ENCODE measurements at places on chromosomes 7 and 10.

DNA sequence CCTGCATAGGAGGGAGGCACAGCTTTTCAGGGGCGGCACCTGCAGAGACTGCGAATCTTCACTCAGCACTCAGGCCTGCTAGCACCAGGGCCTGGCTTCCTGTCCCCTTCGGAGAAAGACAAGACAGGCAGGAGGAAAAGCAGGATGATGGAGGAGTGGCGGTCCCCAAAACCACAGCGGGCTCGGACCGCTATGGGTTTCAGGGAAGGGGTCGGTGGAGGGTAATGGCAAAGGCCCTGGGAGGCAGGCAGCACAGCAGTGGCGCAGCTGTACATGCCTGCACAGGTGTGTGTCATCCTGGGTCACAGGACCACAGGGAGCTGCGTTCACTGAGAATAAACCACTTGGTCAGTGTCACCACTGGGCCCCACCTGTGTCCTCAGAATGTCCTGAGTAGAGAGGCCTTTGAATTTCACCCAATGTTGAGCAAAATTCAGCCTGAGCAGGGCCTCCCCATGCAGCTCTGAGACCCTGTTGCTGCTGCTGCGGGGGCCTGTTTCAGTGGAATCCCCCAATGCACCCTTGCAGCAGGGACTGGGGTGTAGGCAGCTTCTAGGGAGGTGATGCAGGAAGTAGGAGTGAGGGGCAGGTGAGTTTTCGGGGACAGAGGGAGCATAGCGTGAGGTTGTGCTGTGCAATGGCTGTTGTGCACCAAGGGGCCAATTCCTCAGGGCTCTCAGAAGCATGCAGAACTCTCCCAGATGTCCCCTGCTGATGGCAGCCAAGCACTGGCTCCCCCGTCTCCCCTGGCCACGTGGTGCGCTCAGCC, 90.6 kb upstream of the PPP2R2D start:
- no peak for DNase-seq

DNA sequence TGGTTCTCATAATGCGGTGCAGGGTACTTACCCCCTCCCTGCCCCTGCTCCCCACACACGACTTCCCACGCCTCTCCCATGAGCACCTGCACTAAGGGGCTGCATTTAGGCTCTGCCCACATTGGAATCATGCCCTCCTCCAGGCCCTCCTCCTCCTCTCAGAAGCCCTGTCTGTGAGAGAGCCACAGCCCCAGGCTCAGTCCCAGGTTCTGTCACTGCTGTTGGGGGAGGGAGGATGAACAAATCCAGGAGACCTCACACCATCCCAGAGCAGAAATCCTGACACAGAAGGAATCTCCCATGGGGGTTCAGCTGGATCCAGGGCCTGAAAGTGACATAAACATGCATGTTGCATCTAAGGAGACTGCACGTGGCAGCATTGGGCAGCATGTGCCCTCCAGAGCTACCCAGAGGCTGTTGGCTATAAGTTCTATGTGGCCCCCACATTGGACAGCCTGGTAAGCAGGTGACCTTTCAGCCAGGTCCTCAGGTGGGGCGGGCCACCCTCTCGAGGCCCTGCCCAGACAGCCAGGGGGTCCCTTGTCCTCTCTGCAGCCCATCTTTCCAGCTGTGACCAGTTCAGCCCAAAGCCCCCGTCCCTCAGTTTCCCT, 1.6 kb upstream of the PILRA start:
- DNase-seq: no peak

DNA sequence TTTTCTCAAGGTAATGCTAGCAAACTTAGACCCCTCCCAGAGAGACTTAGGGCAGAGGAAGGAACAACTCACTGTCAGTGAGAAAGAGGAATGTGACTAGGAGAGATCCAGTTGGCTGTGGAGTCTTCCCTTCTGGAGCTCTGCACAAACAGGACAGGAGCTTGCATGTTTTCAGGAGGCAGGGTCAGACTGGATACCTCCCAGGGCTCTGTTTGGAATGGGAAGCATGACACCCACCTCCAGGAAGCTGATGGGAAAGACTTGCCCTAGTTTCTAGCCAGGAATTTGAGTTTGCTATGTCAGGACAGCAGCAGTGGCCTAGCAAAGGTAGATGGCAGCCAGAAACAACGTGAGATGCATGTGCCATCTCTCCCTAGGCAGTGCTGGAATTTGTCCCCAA, 40.6 kb downstream of the GHRHR start:
- no peak for DNase-seq

DNA sequence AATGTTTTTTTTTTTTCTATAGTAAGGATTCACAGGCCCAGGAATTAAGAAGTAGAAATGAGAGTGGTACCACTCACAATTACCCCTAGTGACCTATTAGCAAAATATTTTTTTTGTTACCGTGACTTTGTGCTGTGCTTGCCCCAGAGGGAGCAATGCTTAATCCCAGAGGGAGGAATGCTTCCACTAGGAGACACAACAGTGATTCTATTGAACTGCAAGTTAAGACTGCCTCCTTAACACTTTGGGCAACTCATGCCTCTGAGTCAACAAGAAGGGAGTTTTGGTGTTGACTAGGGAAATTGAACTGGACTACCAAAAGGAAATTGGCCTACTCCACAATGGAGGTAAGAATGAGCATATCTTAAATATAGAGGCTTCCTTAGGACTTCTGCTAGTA, 17.2 kb upstream of the MEOX2 start:
- no peak for DNase-seq

DNA sequence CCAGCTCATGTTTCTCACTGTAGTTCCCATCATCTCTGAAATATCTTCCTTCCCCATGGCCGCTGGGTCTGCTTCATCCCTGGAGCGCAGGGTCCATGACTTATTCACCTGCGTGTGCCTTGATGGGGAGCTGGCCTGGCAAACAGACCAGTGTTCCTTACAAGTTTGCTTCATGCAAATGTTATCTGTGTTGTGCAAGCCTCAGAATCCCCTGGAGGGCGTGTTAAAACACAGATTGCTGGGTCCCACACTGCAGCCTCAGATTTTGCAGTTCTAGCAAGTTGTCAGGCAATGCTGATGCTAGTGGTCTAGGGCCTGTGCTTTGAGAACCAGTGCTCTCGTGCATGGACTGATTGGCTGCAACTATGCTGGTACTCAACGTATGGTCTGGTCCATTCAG, 7.2 kb upstream of the DMBT1 start:
- DNase-seq: no peak

- DNase-seq: no peak
Observed at GRCh38 chr7:153515359-153515758, 536.8 kb upstream of the DPP6 start.

- DNase-seq: no peak
Observed at GRCh38 chr10:123391275-123392028, 237.2 kb downstream of the BUB3 start.

GRCh38 chr10:100325158-100325557, 4.9 kb downstream of the PKD2L1 start:
- DNase-seq: no peak

DNA sequence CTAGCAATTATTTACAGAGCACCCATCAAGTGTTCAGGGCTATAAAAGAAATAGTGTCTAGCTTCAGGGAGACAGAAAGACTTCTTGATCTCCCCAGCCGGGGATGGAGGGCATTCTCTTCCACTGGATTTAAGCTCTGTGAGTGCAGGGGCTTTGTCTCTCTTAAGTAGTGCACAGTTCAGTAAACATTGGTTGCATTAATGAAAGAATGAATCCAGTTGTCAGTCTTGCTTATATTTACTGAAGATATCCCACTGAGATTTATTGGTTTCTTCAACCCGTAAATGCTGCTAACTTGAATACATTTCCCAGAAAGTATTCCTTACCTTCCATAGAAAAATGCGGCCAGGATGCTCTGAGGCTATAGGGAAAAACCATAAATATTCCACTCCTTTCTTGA, 41.9 kb downstream of the AUTS2 start:
- no peak for DNase-seq

DNA sequence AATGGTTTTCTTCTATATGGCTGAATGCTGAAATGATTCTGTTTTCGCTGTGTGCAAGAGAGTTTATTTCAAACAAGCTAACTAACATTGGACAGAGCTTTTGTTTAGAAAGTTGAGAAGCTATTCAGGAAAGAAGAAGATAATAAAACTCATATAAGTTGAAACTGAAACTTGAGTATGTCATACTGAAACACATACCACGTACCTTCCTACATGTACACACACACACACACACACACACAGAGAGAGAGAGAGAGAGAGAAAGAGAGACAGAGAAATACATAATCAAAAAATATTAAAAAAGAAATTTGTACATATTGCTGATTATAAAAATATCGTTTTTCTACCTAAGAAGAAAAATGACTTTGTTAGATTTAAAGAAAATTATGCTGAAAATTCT, 561.9 kb upstream of the KCND2 start:
- DNase-seq: no peak

- DNase-seq: no peak
Observed at GRCh38 chr10:45377858-45378257, 3.8 kb downstream of the ALOX5 start.

GRCh38 chr10:37680243-37680683, 177.1 kb downstream of the ZNF248 start:
- DNase-seq: no peak

GRCh38 chr7:103715376-103716120, 269.5 kb upstream of the SLC26A5 start:
- no peak for DNase-seq

- DNase-seq: no peak
Observed at GRCh38 chr7:51289623-51290303, 26.8 kb downstream of the COBL start.

All from activated CD8-positive, alpha-beta memory T cell treated with anti-CD3 and anti-CD28 coated beads for 4 hours (primary cell).